KG1 (cell line): ENCODE measurements at places on chromosomes 6 and 20.

GRCh38 chr6:158765499-158766068, 53.6 kb downstream of the EZR start:
- DNase-seq, result no peak

DNA sequence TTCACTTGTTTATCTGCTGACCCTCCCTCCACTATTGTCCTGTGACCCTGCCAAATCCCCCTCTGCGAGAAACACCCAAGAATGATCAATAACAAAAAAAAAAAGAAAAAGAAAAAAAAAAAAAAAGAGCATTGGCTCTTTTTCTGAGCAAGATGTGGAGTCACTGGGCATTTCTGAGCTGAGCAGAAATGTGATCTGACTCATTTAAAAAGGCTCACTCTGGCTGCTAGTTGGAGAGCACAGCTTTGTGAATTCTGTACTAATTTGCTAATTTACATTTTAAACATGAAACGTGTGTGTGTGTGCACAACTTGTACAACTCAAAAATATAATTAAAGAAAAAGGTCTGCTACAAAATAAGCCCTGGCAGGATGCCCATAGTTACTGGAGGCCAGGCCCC, 20.2 kb downstream of the SCML4 start:
- no peak for DNase-seq

GRCh38 chr6:155483858-155484257, 28.2 kb upstream of the NOX3 start:
- no peak for DNase-seq

- no peak for DNase-seq
Measured at GRCh38 chr6:155493026-155493693, 37.5 kb upstream of the NOX3 start.

GRCh38 chr6:118377711-118378414, 170.2 kb upstream of the PLN start:
- DNase-seq, result no peak

DNA sequence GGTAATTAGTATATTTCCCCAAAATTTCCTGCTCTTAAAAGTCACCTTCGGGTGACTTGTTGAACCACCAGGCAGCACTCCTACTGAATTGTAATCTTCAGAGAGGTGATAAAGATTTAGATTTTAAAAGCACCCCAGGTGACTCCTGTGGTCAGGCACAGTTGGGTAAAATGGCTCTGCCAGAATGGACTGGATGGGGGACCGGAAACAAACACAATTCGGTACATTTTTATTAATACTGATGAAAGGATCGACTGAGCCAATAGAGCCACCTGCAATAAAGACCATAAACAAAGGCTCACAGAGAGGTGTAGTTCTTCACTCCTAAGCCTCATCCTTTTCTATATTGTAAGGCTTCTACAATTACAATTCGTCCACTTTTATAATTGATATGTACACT, 19.6 kb upstream of the FAM83C start:
- DNase-seq, result no peak

- no peak for DNase-seq
Measured at GRCh38 chr20:52410182-52410647, 218.6 kb upstream of the ZFP64 start.

DNA sequence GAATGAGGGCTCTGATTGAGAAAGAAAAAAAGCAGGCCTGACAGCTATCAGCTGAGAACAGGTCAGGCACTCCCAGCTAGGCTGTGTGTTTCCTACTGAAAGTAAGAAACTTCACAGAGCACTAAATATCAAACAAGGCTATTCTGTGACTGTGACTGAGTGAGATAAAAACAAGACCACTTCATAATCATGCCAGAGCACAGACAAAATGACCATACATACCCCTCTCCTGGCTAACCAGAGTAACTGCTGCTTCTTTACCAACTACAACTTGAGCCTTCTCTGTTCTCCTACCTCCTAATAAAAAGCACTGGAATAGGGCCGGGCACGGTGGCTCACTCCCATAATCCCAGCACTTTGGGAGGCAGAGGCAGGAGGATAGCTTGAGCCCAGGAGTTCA, 6.8 kb upstream of the BTN1A1 start:
- DNase-seq, result no peak

DNA sequence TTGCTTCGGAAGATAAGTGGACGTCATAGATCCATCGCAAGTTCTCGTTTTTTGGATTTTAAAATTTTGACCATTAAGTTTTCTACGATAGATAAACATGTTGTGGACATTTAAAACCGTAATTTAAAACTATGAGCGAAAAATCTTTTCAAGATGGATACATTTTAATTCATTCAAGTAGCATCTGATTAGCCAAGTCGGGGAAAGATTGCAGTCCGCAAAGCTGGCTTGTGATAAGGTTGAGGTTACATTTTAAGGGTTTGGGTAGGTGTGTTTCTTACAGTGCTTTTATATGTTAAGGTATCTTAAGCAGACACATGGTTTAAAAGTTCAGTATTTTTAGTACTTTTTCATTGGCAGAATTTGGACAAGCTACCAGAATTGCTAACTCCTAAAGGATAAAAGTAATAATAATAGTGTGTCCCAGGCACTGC, 1.2 kb downstream of the WTAP start:
- no peak for DNase-seq

GRCh38 chr20:62285722-62286121, 17.1 kb upstream of the ADRM1 start:
- DNase-seq, result no peak

DNA sequence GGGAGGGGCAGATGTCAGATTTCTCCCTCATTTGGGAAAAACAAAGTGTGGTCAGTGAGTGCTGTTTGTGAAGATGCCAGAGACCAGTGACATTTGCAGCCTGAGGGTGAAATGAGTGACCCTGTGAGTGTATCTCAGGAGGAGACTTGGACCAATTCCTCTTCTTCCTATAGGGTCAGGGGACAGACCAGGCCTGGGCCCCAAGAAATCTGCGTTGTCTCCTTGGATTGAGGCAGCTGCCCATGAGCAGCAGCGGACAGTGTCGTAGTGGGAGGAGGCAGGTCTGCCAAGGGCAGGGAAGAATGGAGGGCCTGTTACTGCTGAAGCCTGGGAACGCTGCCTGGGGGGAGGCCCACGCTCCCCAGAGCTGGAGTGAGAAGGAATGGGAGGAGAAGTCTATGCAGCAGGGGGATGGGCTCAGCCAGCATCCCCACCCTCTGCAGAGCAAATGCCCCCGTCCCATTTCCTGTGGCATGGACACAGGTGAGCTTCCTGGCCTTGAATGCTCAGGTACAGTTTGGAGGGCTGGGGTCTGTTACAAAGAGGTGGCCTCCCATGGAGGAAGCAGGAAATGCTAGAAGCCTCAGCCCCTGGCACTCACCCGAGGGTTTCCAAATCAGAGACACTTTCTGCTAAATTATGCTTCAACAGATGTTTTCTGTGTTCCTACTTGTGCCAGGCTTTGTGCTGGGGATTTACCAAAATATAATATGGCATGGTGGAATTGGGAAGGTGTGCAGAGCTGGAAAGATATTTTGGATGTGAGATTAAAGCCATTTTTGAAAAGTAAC, 29.8 kb downstream of the DAAM2 start:
- DNase-seq, result no peak

DNA sequence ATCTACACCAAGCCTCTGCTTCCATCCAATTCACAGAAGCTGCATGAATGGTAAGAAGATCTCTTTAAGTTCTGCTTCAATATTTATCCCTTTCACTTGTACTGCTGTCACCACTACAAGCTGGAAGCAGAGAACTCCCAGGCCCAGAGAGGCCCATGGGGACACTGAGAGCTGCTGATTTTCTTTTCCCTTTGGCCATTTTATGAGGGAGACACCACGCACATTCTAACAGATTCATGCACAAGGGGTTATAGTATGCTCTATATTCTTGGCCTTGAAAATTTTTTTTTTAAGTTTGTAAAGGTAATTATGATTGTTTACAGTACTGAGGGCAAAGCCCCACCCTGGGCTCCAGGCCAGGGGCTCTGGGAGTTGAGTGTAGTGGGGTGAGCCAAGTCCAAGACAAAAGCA, 88.4 kb downstream of the MYB start:
- DNase-seq, result no peak

DNA sequence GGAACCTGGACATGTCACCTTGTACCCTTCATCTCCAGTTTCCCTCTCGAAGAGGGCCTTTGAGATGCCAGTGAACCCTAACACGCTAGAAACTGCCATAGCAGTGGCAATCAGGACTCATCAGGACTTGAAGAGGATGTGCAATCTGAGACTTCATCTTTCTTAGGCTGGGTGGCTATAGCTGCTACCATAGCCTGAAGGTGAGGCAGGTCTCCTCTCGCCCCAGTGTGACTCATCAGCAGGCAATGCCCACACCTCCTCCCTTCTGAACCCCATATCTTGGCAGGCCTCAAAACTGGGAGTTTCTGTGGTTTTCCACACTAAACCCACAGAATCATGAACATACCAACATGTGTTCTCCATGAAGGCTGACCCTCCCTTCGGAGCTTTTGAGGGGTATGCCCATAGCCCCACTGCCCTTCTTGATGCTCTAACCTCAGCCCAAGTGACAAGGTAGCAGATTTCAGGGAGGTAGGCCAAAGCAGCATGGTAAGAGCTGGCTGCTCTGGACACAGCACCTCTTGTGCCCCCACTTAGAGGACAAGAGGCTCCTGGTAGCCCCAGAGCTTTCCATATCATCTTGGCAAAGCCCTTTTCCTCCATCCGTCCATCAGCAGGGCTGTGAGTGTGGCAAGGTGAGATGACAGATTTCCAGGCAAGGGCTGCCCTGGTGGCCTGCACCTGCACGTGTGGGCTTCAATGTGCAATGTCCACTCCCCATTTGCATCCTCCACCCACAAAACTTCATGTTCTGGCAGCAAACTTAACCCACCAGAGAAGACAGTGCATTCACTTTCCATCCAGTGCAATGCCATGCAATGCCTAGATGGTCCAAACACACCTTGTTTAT, 2.6 kb downstream of the BLCAP start:
- DNase-seq, result no peak

GRCh38 chr20:32352121-32352720, 5.9 kb upstream of the ASXL1 start:
- DNase-seq, result no peak

GRCh38 chr20:8144282-8145245, 12.5 kb downstream of the PLCB1 start:
- no peak for DNase-seq

DNA sequence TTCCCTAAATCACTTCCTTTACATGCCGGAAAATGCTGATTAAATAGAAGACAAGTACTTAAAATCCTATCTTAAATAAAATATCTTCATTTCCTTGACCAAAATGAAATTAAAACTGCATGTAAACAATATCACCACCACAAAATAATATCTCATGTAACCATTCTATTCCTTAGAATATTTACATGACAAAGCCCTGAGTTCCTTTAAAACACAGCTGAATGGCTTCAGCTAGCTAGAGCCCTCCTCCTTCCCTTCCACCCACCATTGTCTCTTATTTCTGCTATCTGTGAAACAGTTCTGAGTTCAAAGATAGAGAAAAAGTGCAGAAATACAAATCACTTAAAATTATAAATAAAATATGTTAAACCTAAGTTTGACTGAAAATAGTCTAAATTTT, 103.1 kb downstream of the HIVEP2 start:
- DNase-seq, result no peak

DNA sequence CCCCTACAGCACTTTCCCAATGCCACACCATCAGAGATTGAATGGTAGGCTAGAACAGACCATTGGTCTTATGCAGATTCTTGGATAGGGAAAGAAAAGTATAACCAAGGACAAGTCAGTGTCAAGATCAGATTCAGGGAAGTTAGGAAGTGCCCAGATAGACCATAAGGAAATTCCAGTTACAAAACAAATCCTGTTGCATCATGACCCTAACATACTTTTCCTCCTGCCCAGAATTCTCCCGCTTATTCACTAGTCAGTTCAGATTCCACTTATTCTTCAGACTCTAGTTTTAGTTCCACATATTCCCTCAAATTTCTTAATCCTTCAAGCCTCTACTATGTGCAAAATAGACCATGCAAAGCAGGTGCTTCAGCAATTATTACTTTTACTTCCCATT, 20.7 kb downstream of the METTL24 start:
- DNase-seq, result no peak

- no peak for DNase-seq
Measured at GRCh38 chr6:134502614-134503549, 185.0 kb upstream of the SGK1 start.

GRCh38 chr20:796921-797320, 28.6 kb upstream of the SLC52A3 start:
- DNase-seq, result no peak

- DNase-seq, result no peak
Measured at GRCh38 chr6:43703512-43704429, 16.2 kb upstream of the MRPS18A start.

DNA sequence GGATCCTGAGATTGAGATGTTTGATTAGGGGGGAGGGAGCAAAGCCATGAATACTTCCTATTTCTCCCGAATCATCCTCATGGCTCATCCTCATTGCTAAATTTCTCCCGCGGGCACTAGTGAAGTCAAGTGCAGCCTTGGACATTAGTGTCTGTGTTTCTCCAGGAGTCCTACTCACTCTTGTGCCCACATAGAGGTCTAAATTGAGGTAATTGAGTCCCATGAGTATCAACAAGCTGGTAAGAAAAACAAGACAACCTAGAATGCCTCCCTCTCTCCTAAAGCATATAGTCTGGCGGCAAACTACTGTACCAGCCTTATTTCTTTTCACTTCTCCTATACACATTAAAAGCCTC, 420 bp downstream of the CENPQ start:
- no peak for DNase-seq

- DNase-seq, result no peak
Measured at GRCh38 chr6:15252195-15252594, 6.3 kb downstream of the JARID2 start.

GRCh38 chr6:29748391-29749307, 25.4 kb downstream of the HLA-F start:
- DNase-seq, result no peak

GRCh38 chr6:142781129-142781528, 163.8 kb downstream of the HIVEP2 start:
- DNase-seq, result no peak

- DNase-seq, result no peak
Measured at GRCh38 chr20:40080041-40080652, 608.9 kb downstream of the MAFB start.

GRCh38 chr6:100460650-100461204, 4.0 kb downstream of the SIM1 start:
- no peak for DNase-seq

- no peak for DNase-seq
Measured at GRCh38 chr6:111723412-111723970, 117.8 kb upstream of the TRAF3IP2 start.

DNA sequence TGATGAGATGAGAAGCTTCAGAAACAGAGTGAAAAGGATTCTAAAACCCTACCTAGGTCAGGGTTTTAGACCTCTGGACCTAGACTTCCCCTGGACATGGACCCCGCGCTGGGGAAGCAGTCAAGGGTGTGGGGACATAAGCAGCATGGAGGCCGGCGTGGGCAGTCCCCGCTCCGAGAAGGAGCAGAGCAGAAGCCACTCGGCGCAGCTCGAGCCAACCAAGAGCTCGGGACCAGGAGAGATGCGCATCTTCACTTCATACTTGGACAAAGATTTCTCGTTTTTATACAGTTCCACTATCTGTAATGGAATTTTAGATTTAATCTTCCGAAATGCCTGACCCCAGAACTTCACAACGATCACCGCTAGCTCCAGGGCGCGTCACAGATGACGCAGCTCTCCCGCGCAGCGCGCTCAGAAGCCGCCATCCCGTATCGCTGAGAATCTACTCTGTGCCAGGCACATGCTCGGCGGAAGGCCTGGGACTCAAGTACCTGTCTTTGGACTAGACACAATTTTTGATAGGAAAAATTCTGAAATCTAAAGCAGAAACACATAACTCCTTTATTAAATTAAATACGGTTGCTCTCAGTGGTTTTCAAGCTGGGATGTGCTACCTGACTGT, 60.3 kb downstream of the WDR27 start:
- DNase-seq, result no peak

GRCh38 chr20:46331611-46332361, 23.5 kb upstream of the CDH22 start:
- no peak for DNase-seq

GRCh38 chr6:26328265-26328844, 36.6 kb upstream of the BTN3A2 start:
- DNase-seq, result no peak
